Effector CD8-positive, alpha-beta T cell (primary cell): ENCODE measurements at places on chromosomes 1 and 21.

- no peak for DNase-seq
Measured at GRCh38 chr1:93821423-93822144, 57.4 kb downstream of the DNTTIP2 start.

GRCh38 chr1:209769171-209769904 lies 13.5 kb downstream of the TRAF3IP3 start:
- DNase-seq: peak; percentile 36

DNA sequence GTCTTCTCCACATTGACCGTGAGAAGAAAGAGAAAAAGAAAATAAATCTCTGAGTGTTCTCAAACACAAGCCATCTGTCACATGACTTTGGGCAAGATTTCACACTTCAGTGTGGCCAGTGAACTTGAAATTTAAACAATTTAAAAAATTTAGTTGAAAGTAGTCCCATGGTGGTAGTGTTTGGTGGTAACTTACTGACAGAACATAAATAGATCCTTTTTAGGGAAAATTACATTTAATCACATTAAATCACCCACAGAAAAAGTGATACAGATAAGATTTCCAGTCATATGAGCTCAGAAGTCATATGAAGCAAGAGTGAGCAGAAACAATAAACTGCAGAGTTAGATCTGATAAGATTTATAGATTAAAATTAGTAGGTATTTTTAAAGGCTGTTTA lies 31.9 kb upstream of the SGIP1 start:
- no peak for DNase-seq

DNA sequence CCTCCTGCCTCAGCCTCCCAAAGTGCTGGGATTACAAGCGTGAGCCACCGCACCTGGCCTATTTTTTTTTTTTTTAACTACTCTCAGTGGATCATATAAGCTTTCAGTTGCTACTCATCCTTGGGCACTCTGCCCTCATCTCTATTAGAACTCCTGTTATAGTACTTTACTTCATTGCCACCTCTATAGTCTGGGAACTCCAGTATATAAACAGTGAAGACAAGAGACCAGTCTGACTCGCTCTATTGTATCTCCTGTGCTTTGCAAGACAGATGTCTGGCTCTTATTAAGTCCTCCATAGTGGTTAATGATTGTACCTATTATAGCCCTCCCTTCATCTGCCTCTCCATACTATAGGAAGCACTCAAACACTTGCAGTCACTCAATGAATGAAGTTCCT lies 15.1 kb downstream of the KHDRBS1 start:
- DNase-seq: no peak

DNA sequence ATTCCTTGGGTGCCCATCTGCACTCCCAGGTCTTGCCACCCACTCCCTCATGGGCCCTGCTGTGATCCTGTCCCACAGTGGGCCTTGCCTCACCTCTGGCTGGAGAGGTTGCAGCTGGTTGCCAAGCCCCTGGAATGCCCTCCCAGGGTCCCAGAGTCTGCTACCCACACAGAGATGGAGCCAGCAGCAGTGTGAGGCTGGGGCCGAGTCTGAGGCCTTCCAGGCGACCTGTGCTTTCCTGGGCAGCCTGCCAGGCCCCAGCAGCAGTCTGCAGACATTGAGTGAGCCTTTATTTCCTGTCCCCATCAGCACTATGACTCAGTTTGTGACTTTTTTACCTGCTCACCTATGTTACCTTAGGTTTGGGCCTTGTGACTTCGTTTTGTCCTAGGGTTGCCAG lies 25.0 kb upstream of the TSPAN2 start:
- no peak for DNase-seq

- no peak for DNase-seq
Measured at GRCh38 chr1:183454377-183454776, 17.9 kb upstream of the SMG7 start.

DNA sequence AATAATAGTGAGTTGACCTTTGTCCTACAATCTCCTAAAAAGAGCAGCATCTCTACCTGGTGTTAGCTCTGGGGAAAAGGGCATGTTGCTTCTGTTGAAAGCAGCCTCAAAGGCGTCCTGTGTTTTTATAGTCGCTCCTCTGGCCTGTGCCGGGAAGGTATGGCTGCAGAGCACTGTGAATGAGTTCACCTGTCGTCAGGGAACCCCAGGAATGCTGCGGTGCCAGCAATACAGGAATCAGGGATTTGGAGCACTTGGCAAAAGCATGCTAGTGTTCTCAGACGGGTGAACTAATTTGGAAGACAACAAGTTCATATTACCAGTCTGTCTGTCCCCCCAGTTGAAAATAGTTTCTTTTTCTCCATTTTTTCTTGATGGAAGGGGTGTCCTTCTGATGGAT lies 60.3 kb upstream of the PGD start:
- no peak for DNase-seq

- no peak for DNase-seq
Measured at GRCh38 chr1:20124456-20125057, 5.2 kb upstream of the PLA2G2D start.

- DNase-seq: no peak
Measured at GRCh38 chr1:211642870-211643269, 32.6 kb downstream of the NEK2 start.

- DNase-seq: no peak
Measured at GRCh38 chr1:24540906-24541710, 14.8 kb upstream of the NCMAP start.
